ENCODE measurements at places on chromosomes 7 and 10. TPM values are rescaled to one million over a fixed set of nuclear protein-coding genes. Genes with fewer than 3 reads are reported as not detected.

DNA sequence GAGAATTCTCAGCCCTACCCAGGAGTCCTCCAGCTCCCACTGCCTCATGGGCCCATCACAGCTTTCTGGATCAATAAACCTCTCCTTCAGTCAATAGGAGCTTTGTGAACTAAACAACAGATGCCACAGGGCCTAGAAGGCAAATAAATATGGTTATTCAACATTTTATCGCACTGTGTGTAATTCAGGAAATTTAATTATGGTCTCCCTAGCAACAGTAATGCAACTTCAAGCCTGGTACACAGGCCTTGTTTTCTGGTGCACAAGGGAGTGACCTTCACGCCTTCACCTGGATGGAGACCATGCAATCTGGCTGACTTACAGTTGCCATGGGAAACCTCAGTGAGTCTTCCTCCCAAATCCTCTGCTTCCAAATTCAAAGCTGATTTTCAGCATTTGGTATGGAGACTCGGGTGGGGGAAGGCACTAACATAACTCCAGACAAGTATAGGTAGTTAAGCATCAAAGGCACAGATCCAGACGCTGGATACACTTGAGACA, 441.0 kb upstream of the NPVF start:
- no peak for DNase-seq
- H3K27ac ChIP-seq = no peak overlapping the region
- H3K36me3 ChIP-seq = no peaks in the 10 kb centered on the region

Gene MARVELD1
- 0.08 TPM for polyA plus RNA-seq

Gene AVPI1
- 60.6 TPM for polyA plus RNA-seq

- no peak overlapping the region for H3K4me3 ChIP-seq
- H3K4me1 ChIP-seq = peaks cover 1% of the 10 kb centered on the region
- DNase-seq = peak; percentile 16
- no peaks in the 10 kb centered on the region for H3K36me3 ChIP-seq
- H3K27ac ChIP-seq = no peak overlapping the region
Measured at GRCh38 chr7:111198255-111198654, 107.3 kb downstream of the LRRN3 start.

Gene TLX1
- polyA plus RNA-seq = 0.20 TPM

Gene NPFFR1
- not detected for polyA plus RNA-seq

DNA sequence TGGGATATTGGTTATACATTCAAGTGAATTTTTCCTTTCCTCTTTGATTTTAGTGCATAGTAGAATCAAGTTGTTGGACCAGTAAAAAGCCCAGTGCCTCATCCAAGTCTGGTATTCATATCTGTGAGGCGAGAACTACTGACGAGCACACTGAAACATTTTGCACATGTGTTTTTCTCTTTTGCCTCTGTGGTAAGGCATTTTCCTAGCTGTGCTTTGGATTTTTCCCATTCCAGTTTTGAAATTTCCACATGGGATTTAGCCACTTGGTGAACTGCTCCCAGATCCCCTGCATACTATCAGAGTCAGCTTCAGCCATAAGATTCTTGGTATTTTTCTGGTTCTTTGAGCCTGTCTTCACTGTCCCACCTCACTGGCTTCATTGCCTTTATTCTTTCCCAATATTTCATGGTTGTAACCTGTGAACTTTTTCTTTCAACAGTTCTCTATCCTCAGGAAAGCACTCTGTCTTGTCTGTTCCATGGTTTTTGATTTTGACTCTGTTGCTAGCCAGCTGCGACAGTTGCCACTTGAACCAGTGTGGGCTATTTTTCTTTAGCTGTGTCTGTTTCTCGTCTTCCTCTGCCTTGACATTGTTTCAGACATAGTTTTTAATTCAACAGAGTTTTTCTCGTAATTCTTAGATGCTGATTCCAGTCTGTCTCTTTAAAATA, 239.0 kb downstream of the REEP3 start:
- H3K36me3 ChIP-seq = no peaks in the 10 kb centered on the region
- H3K4me3 ChIP-seq = no peak overlapping the region
- H3K4me1 ChIP-seq = no peaks in the 10 kb centered on the region

Gene CYP3A7
- 5.7 TPM for polyA plus RNA-seq

Gene ALOX5
- polyA plus RNA-seq = 0.04 TPM

DNA sequence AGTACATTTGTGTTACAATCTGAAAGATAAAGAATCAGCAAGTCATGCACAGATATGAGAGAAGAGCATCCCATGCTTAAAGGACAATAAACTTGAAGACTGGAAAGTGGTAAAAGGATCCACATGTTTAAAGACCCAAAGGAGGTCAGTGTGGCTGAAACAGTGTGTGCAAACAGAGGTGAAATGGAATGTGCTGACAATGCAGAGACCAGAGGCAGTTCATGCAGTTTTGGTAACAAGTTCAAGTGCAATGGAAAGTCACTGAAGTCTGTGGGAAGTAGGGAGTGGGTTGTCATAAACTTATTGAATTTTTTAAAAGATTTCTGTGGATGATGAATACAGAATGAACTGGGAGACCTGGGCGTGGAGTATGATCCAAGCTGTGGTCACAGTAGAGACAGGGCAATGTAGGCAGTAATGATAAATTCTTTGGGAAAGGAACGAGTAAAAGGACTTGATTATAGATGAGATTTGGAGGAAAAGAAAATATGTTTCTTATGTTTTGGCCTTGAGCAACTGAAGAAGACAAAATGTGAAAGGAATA, 408.0 kb downstream of the HGF start:
- H3K36me3 ChIP-seq = no peaks in the 10 kb centered on the region
- no peaks in the 10 kb centered on the region for H3K4me1 ChIP-seq
- no peak overlapping the region for H3K27ac ChIP-seq

Gene OPN1SW
- not detected for polyA plus RNA-seq

Gene FAM25A
- not detected for polyA plus RNA-seq

DNA sequence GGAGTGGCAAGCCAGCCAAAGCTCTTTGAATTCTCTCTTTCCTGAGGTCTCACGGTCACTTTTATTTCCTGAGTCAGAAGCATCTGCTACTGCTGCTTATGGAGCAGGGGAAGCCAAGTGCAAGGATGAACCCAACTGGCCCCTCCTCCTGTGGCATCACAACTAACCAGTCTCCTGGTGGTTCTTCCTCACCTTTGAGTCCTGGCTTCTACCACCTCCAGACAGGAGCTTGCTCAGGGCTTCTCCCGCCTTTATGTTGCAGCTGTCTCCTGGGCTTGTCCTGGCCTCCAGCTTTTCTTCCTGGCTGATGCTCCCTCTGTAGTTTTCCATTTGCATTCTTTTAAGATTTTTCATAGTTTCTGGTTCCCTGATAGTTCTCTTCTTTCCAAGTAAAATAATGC, 349.7 kb upstream of the NRP1 start:
- no peak for DNase-seq
- no peak overlapping the region for H3K4me3 ChIP-seq
- 0 out of 3 replicates have a peak, but pooled peaks cover under 1% of the 10 kb centered on the region for H3K27me3 ChIP-seq
- H3K36me3 ChIP-seq = no peaks in the 10 kb centered on the region

Gene WEE2
- not detected for polyA plus RNA-seq

- no peaks in the 10 kb centered on the region for H3K27me3 ChIP-seq
- peaks cover 7% of the 10 kb centered on the region for H3K4me1 ChIP-seq
- no peak overlapping the region for H3K27ac ChIP-seq
- DNase-seq = no peak
- H3K36me3 ChIP-seq = peaks cover 15% of the 10 kb centered on the region
Measured at GRCh38 chr10:11510736-11511135, 100.7 kb downstream of the USP6NL start.

- H3K4me3 ChIP-seq = peak overlapping the region; percentile 93
- H3K27ac ChIP-seq = peak overlapping the region; percentile 70
- peaks cover 4% of the 10 kb centered on the region for H3K36me3 ChIP-seq
- H3K4me1 ChIP-seq = peaks cover 66% of the 10 kb centered on the region
Measured at GRCh38 chr7:151087245-151088018, 1.2 kb downstream of the AGAP3 start.

GRCh38 chr10:4833286-4833685, 7.3 kb downstream of the AKR1E2 start:
- no peaks in the 10 kb centered on the region for H3K36me3 ChIP-seq
- H3K4me1 ChIP-seq = no peaks in the 10 kb centered on the region
- peaks cover 7% of the 10 kb centered on the region for H3K27me3 ChIP-seq
- DNase-seq = no peak

DNA sequence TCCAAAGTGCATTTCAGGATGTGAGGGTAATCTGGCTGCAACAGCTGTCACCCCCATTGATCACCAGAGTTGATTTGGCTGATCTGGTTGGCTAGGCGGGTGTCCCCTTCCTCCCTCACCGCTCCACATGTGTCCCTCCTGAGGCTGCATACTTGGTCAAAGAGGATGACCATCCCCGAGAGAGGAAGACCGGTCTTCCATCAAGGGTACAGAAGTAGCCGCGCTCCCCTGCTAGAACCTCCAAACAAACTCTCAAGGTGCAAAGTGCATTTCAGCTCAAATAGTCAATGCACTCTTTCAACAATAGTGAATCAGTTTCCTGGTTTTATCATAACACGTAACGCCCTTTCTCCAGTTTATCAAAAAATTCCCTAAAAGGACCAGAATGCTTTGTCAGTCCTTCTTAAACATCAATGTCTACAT, 44.6 kb downstream of the CARD11 start:
- peak overlapping the region; percentile 63 for H3K27ac ChIP-seq
- H3K36me3 ChIP-seq = no peaks in the 10 kb centered on the region
- H3K4me1 ChIP-seq = peaks cover 28% of the 10 kb centered on the region
- H3K27me3 ChIP-seq = no peaks in the 10 kb centered on the region
- DNase-seq = peak; percentile 80

GRCh38 chr7:50226669-50227068, 77.8 kb upstream of the IKZF1 start:
- H3K27me3 ChIP-seq = no peaks in the 10 kb centered on the region
- H3K36me3 ChIP-seq = no peaks in the 10 kb centered on the region
- no peak overlapping the region for H3K27ac ChIP-seq

Gene PRSS1
- polyA plus RNA-seq = not detected

DNA sequence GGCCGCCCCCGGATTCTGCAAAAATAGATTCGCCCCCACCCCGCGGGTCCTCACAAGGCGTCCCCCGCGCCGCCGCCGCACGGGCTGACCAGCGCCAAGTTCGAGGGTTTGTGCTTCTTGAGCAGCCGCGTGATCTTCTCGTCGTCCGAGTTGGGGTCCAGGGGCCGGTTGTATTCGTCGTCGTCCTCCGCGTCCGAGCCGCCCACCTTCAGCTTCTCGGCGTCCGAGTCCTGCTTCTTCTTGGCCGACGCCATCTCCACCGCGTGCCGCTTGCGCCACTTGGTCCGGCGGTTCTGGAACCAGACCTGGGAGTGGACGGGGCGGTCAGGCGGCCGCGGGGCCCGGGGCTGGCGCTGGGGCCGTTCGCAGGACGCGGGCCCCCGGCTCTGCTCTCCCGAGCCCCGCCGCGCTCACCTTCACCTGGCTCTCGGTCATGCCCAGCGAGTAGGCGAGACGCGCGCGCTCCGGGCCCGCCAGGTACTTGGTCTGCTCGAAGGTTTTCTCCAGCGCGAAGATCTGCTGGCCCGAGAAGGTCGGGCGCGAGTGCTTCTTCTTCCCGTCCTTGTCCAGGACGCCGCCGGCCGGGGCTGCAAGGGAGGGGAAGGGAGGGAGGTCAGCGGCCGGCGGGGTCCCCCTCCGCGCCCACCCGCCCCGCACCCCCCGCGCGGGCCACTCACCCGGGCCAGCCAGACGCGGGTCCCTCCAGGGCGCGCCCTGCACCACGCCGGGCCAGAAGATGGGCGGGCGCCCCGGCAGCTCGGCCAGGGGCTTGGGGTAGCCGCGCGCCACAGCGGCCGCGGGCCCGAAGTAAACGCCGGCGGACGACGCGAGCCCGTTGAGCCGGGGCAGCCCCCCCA, 853 bp downstream of the NKX6-2 start:
- H3K36me3 ChIP-seq = no peaks in the 10 kb centered on the region
- DNase-seq = no peak
- peaks cover 8% of the 10 kb centered on the region for H3K27me3 ChIP-seq
- H3K4me3 ChIP-seq = no peak overlapping the region
- H3K4me1 ChIP-seq = no peaks in the 10 kb centered on the region

- peaks cover 5% of the 10 kb centered on the region for H3K27me3 ChIP-seq
- H3K27ac ChIP-seq = no peak overlapping the region
- DNase-seq = no peak
- no peak overlapping the region for H3K4me3 ChIP-seq
- H3K36me3 ChIP-seq = no peaks in the 10 kb centered on the region
Measured at GRCh38 chr10:7107285-7107684, 303.5 kb downstream of the SFMBT2 start.

- no peak for DNase-seq
- no peaks in the 10 kb centered on the region for H3K27me3 ChIP-seq
- H3K4me1 ChIP-seq = no peaks in the 10 kb centered on the region
- H3K4me3 ChIP-seq = no peak overlapping the region
- no peak overlapping the region for H3K27ac ChIP-seq
Measured at GRCh38 chr10:114362826-114363355, 41.4 kb downstream of the AFAP1L2 start.

GRCh38 chr10:93097386-93097785, 23.7 kb downstream of the CYP26A1 start:
- no peak overlapping the region for H3K27ac ChIP-seq
- DNase-seq = no peak
- no peaks in the 10 kb centered on the region for H3K36me3 ChIP-seq
- H3K27me3 ChIP-seq = no peaks in the 10 kb centered on the region

DNA sequence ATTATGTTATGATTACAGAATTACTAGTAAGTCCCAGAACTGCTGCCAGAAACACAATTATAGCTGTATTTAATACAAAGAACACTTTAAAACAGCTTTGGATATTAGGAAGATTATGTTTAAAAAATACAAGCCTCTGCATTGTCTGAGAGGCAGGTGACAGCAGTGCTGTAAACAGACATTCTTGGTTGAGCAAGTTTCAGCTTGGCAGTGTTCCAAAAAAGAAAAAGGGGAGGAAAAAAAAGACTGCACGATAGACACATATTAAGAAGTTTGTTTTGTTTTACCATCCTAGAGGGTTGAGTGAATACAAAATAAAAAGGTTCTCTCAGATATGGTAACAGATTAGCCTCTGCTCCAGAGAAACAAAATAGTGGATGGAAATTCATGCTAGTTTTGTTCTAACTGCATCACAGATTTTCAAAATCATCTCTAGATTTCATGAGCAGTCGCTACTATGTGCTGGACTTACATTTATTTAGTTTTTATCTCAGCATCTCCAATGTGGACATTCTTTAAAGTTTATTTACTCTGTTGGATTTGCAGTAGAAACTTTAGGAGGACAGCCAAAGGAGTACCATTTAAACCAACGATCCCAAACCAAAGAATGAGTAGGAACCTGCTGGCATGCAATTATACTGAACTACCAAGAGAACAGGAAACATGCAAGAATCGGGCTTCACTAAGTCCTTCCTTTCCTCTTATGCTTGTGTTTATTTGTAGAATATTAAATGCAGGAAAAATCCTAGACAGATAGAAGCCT, 9.0 kb downstream of the FAM204A start:
- H3K27ac ChIP-seq = no peak overlapping the region
- no peaks in the 10 kb centered on the region for H3K4me1 ChIP-seq
- no peak overlapping the region for H3K4me3 ChIP-seq
- H3K36me3 ChIP-seq = peaks cover 7% of the 10 kb centered on the region
- peak; percentile 25 for DNase-seq

Gene ATXN7L1
- polyA plus RNA-seq = 4.3 TPM

GRCh38 chr10:72375173-72375572, 20.5 kb upstream of the DNAJB12 start:
- DNase-seq = no peak
- peaks cover 40% of the 10 kb centered on the region for H3K36me3 ChIP-seq
- no peaks in the 10 kb centered on the region for H3K4me1 ChIP-seq
- no peak overlapping the region for H3K4me3 ChIP-seq
- no peak overlapping the region for H3K27ac ChIP-seq

GRCh38 chr10:88457660-88458059, 125.5 kb downstream of the RNLS start:
- H3K4me1 ChIP-seq = no peaks in the 10 kb centered on the region
- no peaks in the 10 kb centered on the region for H3K36me3 ChIP-seq
- H3K27me3 ChIP-seq = no peaks in the 10 kb centered on the region
- H3K27ac ChIP-seq = no peak overlapping the region

GRCh38 chr10:94287336-94287735, 75.4 kb downstream of the NOC3L start:
- H3K36me3 ChIP-seq = no peaks in the 10 kb centered on the region
- DNase-seq = no peak
- H3K4me3 ChIP-seq = no peak overlapping the region
- H3K4me1 ChIP-seq = no peaks in the 10 kb centered on the region
- no peak overlapping the region for H3K27ac ChIP-seq

Gene FAM131B
- not detected for polyA plus RNA-seq
